RPMI7951 (cell line): ENCODE measurements at places on chromosomes 2 and 18.

- DNase-seq = no peak
Measured at GRCh38 chr18:32319084-32319483, 129.2 kb downstream of the MEP1B start.

- no peak for DNase-seq
Measured at GRCh38 chr2:180695586-180696401, 284.6 kb upstream of the UBE2E3 start.

- peak; percentile 63 for DNase-seq
Measured at GRCh38 chr2:195498839-195499490, 158.1 kb upstream of the SLC39A10 start.

DNA sequence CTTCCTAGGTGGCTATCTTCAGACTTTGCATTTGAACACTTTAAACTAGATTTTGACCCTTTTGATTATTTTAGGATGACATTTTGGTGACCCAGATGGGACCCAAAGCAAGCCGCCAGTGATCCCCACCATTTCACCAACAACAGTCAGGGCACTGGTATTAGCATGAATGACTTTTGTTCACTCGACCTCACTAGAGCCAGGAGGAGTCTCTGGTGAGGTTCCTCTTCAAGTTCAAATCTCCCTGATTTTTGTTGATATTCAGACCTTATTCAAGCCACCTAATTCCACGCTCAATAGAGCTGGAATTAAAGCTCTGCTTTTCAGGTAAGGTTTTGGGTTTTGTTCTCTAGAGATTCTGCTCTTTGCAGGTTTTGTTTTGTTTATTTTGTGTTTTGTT lies 202.3 kb downstream of the MREG start:
- no peak for DNase-seq

- DNase-seq = no peak
Measured at GRCh38 chr18:72013427-72013850, 530.7 kb downstream of the CBLN2 start.

DNA sequence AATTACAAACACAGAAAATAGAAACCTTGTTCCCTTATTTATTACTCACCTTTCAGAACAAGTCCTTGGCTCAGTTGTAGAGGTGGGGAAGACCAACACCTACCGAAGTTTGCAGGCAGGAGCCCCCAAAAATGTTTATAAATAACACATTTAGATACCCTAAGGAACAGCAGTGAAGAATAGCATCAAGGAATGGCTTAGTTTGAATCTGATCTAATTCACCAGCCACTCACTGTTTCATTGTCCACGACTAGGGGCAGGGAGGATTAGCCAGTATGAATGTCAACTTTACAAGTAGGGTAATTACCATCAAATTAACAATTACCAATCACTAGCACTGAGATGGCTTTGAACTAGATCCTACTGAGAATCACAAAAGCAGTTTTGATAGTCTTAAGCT lies 65.4 kb downstream of the PRPF40A start:
- DNase-seq = no peak

DNA sequence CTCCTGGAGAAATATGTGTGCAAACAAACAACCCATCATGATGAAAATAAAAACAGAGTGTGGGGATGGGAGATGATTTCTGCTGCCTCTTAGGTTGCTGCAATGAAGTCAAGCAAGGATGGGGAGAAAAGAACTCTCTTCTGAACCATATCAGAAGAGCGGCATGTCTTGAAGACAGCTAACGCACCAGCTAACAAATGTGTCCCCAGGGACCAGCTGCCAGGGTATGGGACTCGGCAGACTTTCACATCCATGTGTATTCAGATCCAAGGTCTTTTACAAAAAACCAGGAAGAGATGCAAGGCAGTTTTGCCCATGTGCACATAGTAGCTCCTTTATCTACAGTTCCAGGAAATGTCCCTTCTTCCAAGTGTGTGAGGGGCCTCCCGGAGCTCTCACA lies 125.4 kb downstream of the CLIP4 start:
- DNase-seq = no peak

GRCh38 chr2:216740557-216741222 lies 45.3 kb upstream of the IGFBP5 start:
- DNase-seq = peak; percentile 18

- no peak for DNase-seq
Measured at GRCh38 chr2:3774336-3774735, 71.0 kb downstream of the DCDC2C start.

DNA sequence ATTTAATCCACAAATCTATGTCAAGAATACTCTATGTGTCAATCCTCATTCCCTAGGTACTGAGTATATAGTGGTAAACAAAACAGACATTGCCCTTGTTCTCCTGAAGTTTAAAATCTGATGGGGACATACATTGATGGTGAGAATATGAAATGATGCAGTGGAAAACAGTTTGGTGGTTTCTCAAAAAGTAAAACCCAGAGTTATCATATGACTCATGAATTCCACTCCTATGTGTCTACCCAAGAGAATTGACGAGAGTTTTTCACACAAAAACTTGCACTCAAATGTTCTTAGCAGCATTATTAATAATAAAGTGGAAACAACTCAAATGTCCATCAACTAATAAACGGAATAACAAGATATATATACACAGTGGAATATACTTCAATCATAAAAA lies 586.7 kb downstream of the CCDC85A start:
- DNase-seq = peak; percentile 5
